ENCODE measurements at places on chromosomes 1 and 21.

DNA sequence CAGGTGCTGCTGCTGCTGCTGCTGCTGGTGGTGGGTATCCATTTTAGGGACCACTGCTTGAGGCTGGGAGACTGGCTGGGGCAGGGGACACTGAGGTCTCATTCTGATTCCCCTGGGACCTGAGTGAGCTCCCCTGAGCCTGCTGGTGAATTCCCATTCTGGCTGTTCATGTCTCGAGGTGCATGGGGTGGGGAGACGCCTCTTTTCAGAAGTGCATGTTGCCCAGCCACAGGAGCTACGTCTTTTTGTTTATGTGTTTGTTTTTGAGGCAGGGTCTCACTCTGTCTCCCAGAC, 133.4 kb downstream of the RHOU start:
- DNase-seq: no peak

DNA sequence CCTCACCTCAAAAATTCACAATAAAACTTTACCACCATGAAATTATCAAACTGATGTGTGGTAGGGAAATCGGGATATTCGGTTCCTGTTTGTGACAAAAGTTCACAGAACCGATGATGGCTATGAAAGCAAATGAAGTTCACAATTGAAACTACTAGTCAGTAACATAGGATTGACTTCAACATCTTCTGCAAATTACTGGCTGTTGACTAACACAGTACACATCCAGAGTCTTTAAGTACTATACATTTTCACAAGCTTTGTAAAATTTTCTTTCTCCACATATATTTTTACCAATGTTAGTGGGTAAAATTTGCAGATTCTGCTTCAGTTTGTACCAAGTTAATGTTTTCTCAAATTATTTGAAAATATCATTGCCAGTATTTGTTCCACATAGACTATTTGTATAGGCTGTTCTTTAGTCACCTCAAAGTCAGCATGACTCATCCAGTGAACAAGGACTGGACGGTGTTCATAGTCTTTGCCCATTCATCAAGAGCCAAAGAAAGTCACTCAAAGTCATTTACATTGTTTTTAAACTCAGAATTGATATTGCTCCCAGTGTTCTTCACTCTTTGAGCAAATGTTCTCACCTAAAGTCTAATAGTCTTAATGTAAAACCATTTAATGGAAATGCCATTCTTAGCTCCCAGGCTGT, 213.4 kb downstream of the USP25 start:
- DNase-seq: no peak

GRCh38 chr1:115793162-115793561, 24.6 kb upstream of the CASQ2 start:
- no peak for DNase-seq

DNA sequence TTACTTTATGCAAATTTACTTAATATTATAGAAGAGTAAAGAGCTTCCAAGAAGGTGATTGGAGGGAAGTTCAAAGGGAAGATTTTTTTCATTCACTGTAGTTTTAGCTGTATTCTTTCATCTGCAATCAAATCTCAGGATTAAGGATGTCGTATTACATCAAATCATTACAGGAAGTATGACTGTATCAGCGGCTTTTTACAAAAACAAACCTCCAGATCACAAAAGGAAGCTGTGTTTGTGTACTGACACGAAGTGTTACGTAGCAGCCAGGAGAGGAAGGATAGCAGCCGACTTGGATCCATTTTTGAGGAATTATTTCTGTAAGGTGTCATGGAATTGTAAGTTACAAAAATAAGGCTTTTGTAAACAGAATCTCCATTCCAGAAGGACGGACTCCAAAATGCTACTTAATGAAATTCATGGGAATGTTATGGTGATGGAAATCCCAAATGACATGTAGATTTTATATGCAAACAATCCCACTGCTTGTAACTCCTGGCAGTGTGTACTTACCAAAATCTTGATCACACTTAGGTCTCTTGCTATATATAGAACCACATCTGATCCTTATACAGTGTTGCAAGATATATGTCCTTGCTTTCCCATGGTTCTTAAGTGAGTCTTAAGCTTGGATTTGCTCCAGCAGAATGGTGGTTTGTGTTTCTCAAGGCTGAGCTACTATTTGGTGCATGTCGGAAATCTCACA, 49.8 kb downstream of the KCNJ15 start:
- no peak for DNase-seq

DNA sequence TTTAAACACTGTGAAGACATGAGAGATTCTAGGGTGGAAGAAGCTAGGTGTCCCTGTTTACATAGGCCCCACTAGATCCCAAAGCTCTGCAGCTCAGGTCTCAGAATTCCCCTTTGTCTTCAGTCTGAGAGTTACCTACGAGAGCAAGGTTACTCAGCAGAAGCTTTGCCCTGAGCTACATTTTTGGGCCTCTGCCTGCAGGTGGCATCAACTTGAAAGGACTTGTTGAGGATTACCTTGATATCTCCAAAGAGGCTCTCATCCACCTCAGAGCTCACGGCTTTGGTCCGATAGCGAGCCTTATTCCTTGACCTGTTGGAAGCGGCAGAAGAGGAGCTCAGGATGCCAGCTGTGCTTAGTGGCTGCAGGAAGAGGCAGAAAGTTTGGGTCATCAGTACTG, 7.0 kb downstream of the CFAP45 start:
- no peak for DNase-seq

- no peak for DNase-seq
These were observed 55.0 kb downstream of the ADARB1 start for GRCh38 chr21:45129189-45129923.

DNA sequence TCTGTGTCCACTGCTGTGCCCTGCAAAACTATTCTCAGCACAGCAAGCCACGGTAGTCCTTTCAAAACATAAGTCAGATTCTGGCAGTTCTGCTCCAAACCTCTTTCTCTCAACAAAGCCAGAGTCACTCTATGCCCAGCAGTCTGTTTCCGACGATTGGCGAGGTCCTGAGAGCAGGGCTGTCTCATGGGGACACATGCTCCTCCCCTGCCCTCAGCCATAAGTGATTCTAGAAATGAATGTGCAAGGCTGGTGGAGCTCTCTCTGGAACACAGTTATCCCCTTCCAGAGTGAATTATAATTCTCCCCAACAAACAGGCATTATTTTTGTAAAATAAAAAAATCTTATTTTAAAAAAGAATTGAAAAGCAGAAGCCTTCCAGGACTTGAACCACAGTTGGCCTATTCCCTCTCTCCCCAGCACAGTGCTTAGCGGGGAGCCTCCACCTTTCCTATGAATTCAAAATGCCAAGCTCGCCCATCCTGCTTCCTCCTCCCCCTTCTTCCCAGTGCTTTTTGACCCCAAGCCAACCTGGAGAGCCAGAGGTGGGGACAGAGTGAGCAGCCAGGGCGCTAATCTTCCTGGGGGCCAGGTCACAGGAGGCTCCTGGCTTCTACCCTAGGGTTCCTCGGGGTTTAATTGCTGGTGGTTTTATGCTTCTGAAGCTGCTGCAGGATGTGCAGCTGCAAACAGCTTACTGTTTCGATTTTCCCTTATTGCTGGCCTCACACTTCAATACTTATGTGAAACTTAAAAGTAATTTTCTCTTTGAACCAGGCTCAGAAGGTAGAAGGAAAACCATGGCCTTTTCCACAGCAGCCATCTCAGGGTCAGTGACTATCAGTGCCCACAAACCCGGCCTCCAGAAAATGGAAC, 41.1 kb downstream of the KCNJ6 start:
- DNase-seq: no peak

- no peak for DNase-seq
These were observed 77.8 kb upstream of the KIAA0040 start for GRCh38 chr1:175270361-175270760.

DNA sequence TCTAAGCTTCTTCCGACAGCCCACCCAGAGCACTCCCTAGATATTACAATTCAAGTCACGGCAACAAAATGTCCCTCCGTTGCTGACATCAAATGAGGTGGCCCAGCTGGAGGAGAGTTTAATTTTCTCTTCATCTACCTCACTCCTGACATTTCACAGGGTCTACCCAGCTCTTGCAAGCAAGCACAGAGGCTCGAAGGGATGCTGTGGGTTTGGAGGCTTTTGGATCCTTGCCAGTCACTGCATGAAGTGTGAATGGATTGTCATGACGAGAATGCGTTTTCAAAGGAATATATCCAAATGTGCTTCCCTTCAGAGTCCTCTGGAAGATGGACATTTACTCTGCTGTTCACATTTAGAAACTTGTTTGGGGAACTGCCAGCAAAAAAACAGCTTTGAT, 33.5 kb downstream of the CAPN8 start:
- DNase-seq: no peak

GRCh38 chr1:73800376-73800775, 397.6 kb downstream of the LRRIQ3 start:
- no peak for DNase-seq

DNA sequence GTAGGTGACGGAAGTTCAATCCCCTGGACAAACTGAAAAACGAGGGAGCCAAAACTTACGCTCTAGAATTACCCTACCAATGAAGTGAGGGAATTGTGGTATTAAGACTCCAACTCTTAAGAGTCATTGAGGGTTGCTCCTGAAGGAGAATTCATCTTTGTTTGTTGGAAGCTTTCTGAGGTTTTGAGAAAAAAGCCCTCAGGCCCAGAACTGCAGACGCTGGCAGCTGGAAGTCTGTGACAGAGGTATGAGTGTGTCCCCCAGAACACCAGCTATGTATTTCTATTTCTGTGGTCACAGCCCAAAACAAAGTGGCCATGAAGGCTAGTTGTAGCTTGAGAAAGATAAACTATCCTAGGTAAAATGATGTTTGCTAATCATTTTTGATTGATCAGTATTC, 438.8 kb upstream of the B3GALT2 start:
- DNase-seq: no peak

- no peak for DNase-seq
These were observed 2.8 kb downstream of the DIRAS3 start for GRCh38 chr1:68047659-68048026.

DNA sequence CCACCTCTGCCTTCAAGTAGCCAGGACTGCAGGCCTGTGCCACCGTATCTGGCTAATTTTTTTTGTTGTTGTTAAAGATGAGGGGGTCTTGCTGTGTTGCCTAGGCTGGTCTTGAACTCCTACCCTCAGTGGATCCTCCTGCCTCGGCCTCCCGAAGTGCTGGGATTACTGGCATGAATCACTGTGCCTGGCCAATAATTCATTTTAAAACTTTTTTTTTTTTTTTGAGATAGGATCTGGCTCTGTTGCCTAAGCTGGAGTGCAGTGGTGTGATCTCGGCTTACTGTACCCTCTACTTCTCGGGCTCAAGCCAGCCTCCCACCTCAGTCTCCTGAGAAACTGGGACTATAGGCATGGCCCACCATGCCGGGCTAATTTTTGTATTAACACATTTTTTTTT, 3.5 kb downstream of the CDC73 start:
- no peak for DNase-seq

GRCh38 chr1:73811798-73812197, 386.2 kb downstream of the LRRIQ3 start:
- no peak for DNase-seq

DNA sequence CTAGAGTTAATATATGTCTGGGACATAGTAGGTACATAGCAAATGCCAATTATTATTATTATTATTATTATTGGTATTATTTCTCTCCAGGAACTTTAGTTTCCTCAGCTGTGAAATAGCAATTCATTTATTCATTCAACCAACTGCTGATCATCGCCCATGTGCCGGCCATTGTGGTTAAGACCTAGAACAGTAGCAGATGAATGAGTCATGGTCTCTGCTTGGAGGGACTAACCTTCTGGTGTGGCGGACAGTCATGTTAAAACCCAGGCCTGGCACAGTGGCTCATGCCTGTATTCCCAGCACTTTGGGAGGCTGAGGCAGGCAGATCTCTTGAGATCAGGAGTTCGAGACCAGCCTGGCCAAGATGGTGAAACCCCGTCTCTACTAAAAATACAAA, 23.8 kb upstream of the LDLRAP1 start:
- no peak for DNase-seq

DNA sequence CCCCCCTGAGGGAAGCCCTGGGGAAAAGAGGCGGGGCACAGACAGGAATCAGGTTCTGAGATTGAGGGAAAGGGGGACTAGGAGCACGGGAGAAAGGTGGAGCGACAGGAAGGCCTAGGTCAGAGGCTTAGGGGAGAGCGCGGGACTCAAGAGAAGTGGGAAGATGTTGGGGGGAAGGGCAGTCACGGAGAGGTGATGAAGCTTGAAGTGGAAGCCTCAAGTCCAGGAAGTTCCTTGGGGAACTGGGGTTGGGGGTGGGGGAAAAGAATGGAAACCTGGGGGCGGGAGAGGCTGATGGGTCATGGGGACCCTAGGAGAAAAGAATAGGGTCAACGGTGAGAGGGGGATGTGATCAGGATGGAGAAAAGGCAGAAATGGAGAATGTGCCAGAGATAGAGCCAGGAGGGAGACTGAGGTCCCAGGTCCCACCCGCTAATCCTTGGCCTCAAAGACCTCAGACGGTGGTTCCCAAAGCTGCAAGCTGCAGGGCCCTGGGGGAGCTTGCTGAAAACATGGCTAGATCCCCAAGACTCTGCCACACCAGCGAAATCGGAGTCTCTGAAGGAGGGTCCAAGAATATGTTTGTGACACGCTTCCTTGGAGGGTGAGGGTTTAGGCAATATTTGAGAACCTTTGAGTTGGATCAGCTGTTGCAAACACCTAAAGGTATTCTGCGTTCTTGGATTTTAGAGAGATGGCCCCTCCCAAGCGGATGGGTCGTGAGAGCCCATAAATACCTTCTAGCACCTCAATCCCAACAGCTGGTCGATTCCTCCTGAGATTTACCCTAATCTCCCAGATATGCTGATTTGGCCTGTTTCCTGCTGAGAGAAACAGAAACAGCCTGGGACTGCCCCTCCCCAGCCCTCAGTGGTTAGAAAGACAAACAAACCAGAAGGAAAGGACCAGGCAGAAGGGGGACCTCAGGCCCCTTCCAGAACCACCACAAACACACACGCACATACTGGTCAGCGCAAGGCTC, 3.6 kb downstream of the C1orf232 start:
- DNase-seq: no peak

DNA sequence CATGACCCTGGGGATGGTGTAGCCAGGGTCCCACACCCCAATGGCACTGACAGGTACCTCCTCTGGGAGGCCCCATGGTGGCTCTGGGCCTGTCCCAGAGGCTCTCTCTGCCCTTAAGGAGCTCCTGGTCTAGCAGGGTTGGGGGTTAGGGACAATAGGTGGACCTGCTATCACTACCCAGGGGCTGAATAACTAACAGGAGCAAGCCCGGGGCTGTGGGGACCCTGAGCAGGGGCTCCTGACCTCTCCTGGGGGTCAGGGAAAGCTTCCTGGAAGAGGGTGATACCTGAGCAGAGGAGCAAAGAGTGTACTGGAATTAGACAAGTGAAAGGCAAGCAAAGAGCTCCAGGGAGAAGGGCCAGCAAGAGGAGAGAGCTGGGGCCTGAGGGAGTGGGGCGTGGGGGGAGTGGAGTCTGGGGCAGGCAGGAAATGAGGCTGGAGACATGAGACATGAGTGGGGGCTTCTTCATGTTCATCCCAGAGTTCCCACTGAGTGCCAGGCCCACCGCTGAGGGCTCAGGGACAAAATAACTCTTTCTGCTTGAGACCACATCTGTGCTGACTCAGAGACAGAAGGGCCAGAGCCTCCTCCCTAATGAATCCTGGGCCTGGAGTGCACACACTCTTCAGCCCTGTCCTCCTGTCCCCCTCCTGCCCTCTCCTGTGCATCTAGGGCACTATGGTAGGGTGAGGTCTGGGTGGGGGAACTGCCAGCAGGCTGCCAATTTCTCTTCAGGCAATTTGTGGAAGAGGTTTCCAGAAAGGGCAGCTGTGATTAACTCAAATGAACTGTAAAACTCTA, 517.6 kb downstream of the PTPRU start:
- DNase-seq: no peak

GRCh38 chr1:106926803-106927582, 129.5 kb upstream of the PRMT6 start:
- DNase-seq: no peak

All from activated CD4-positive, CD25-positive, alpha-beta regulatory T cell treated with anti-CD3 and anti-CD28 coated beads, Interleukin-2, amount 50 U/mL, for 16 hours (primary cell).